ENCODE measurements at places on chromosomes 6 and 20. TPM values are rescaled to one million over a fixed set of nuclear protein-coding genes. Genes with fewer than 3 reads are reported as not detected.

Gene POU5F1
- 0.51 TPM for total RNA-seq

Gene CALHM4
- not detected for total RNA-seq

Gene MACROD2
- total RNA-seq: 5.0 TPM

Gene ZMYND8
- 36.1 TPM for total RNA-seq

Gene DPPA5
- total RNA-seq: not detected

Gene RBM24
- total RNA-seq: 181 TPM

Gene ANKRD66
- total RNA-seq: not detected

Gene RAB44
- total RNA-seq: 0.08 TPM

Gene DEFB113
- total RNA-seq: not detected
